ENCODE measurements at places on chromosomes 11 and 22.

GRCh38 chr11:3135481-3136440 lies 29.3 kb downstream of the OSBPL5 start:
- no peak for DNase-seq

DNA sequence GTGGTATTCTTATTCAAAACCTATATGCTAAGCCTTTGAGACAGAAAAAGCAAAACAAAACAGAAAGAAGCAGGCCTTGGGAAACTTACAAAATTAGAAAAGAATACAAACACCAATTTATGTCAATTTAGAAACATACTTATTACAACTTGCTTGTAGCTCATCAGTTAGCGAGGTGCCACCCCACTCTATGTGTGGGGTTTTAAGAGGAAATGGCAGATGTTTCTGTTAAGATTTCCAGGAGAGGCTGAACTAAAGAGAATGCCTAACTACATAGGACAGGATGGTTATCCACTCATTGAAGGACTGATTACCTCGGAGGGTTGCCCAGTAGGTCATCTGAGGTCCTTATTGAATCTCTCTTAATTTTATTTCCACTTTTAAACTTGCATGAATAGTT lies 302.0 kb downstream of the ETS1 start:
- DNase-seq = no peak

DNA sequence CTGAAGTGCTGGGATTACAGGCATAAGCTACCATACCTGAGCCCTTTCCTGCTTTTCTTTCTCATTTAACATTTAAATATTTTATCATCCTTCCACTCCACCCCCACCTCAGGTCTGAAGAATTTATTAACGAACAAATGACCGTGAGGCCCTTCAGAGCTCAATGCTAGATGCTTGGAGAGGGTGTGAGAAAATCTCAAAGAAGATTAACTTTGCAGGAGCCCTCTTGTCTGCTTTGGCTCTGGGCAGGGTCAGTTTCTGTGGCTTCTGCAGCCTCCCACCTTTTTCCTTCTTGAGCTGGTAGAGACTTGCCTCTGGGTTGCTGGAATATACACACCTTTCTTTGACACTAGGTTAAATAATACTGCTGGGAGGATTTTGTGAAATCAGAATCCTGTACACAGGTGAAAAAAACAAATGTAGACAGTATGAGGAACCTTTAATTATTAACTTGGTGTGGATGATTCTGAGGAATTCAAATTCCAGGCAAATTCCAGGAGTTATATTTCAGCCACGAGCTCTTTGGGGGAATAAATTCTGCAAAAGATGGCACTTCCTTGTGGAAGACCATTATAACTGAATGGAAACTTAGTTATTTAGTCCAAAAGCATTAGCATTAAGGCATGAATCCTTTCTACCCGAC lies 3.4 kb upstream of the ZBTB44 start:
- DNase-seq = no peak

GRCh38 chr11:101707477-101707876 lies 123.7 kb upstream of the TRPC6 start:
- no peak for DNase-seq

- DNase-seq = no peak
Measured at GRCh38 chr22:26845021-26845743, 187.8 kb downstream of the MIAT start.

GRCh38 chr11:19474954-19475721 lies 234.4 kb upstream of the E2F8 start:
- DNase-seq = no peak

DNA sequence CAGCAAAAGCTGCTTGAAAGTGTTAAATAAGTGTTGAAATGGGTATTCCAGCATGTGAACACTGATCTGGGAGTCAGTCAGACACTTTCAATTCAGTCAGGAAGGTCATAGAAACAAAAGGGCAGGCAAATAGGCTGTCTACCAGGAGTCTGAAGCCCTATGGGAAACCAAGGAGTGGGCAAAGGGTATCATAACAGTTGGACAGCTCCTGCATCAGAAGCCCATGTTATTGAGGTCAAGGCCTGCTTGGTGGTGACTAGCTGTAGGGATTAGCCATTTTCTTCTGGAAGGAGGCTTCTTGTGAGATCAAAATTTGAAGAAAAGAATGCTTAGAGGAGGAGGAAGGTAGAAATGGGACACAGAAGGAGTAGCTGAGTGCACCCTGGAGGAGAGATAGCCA lies 97.3 kb downstream of the STIM1 start:
- DNase-seq = no peak

DNA sequence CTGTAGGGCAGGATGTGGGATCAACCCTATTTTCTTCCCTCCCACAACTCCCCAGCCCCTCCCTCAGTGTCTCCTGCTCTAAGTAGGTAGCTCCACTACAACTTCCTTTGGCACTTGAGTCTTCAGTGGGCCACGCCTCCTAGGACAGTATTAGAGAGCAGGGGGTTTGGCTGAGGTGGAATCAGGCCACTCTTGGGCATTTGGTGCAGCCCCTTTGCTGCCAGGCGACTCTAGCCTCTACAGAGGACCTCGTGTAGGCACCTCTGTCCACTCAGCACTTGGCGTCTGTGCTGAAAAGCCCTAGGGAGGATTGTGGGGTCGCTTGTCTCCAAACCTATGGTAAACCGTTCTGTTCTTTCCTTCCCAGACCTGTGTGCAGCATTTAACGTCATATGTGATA lies 2.7 kb downstream of the FADD start:
- DNase-seq = no peak

GRCh38 chr11:79259800-79260199 lies 181.0 kb downstream of the TENM4 start:
- no peak for DNase-seq

DNA sequence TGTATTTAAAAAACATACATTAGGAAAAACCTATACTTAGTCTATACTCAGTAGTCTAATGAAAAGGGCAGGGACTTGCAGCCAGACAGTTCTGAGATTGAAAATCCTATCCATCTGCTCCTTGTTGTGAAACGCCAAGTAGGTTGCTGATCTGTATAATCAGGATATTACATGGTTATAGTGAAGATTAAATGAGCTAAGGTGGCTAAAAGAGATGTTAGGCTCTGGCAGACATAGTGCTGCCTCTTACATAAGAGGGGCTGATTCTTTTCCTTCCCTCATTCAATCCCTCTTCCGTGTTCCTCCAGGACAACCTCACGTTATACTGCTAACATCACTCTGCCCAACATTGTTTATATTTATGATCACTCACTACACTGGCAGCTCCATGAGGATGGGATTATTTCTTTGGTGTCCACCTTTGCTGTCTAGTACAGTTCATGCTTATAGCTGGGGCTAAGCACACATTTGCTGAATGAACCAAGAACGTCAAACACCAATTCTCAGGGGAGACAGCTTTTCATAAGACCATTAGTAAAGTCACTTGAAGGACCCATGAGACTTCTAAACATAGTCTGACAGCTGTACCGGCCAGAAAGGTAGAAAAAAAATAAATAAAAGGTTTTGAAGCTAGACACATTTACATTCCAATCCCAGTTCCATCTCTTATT lies 46.3 kb downstream of the GAB2 start:
- DNase-seq = peak; percentile 10

DNA sequence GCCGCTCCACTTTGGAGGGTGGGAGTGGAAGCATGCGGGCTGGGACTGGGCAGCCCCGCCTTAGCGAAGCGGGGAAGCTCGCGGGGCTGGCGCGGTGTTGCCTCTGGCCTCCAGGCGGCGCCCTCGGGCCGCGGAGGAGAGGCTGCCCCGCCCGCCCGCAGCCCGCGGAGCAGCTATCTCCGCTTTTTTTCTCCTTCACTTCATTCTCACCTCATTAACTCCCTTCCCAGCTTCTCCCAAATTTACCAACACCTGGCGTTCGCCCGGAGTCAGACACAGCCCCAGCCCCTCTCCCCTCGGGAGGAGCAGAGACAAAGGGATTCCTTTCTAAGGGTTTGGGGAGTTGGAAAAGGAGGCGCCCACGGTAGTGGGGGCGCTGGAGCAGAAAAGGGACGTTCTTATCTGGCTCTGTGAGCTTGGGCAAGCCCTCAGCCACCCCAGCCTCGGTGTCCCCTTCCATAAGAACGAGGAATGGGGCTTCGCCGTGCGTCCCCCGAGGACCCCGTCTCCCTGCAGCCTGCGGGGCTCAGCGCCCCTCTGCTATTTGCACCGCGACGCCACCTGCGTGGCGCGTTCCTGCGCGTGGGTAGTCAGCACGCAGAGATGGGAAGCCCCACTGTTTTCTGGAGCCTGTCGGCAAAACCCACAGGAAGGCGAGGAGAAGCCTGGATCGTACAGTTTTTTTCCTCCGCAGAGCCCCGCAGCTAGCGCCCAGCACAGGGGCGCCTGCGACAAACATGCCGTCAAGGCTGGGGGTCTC lies 1.5 kb upstream of the WNT11 start:
- peak; percentile 85 for DNase-seq

DNA sequence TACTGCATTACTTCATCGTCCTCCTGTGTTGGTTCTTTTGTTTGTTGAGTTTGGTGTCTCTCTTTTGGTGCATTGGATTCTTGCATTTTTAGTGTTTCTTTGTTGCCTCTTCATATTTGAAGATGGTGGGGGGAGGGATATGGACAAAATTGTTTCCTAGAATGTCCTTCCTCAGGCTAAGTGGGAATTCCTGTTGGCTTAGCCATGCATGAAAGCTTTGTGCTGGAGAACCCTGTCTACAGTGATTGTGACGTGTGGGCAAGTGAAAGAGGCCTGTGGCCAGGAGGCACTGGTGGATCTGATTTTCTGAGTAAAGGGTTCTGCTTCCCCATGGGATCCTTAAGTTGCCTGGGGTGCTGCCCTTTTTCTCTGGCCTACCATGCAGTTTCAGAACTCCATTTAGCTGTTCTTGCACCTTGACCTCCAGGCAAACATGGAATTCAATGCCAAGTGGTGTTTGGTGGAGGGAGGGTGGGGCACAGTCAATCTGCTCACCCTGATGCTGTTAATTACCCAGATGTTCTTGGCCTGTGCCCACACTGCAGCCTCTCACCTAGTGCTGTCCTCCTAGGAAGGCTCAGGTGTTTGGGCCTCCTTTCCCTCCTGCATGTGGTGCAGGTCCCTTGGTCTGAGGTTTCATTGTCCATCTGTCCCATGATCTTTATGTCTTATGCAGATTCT lies 46.3 kb upstream of the SLC22A12 start:
- DNase-seq = no peak

- DNase-seq = no peak
Measured at GRCh38 chr11:60821827-60822599, 19.9 kb upstream of the CCDC86 start.

DNA sequence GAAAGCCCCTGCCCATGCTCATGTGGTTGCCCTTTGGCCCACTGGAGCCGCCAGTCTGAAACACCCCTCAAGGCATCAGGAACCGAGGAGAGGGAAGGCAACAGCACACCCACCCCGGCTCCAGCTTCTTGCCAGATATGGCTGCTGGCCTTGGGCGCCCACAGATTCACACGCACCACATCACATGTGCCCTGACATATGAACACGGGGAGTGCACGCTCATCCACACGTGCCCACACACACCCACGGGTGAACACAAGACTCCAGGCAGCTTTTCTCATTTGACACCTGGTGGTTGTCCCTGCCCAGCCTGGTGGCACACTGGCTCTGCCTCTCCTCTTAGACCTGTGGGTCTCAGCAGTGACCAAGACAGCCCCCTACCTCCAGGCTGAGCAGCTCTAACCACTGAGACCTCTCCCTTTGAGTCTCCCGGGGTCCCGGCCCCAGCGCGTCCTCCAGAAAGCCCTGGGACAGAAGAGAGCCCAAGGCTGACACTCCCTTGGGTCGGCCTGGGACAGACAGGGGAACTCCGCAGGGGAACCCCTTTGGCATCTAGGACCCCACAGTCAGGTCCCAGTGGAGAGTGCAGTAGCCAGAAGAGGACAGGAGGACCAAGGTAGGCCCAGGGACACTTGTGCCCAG lies 2.7 kb upstream of the MAPK12 start:
- DNase-seq = no peak

- no peak for DNase-seq
Measured at GRCh38 chr22:50622723-50623327, 5.1 kb downstream of the ARSA start.

DNA sequence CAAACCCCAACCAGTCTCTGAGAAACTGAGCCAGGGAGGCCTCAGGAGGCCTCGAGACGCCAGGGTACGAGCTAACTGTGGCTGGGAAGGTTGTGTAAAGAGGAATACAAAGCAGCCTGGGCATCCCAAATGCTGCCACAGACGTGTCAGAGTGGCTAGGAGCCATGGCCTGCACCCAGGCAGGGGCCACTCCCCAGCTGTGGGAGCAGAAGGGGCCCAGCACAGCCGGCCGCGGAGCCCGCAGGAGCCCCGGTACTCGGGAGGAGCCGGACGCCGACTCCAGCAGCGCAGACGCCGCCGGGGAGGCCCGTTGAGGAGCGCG lies 349.8 kb upstream of the B3GAT1 start:
- DNase-seq = no peak

DNA sequence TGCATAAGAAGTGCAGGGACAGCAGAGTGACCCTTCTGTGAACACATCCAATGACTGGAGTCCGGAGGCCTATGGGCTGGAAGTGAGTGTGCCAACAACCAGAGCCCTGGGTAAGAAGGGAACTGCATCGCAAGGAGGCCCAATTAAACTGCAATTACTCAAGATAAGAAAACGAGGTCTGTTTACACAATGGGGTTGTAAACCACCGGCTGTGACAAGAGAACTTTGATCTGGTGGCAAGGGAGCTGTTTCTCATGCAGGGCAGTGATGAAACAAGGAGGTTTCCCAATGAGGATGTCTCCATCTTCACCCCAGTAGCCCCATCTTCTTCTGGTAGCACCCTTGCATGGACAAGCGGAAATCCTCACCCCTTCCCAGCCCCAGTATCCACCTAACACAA lies 21.5 kb downstream of the ETS1 start:
- no peak for DNase-seq

DNA sequence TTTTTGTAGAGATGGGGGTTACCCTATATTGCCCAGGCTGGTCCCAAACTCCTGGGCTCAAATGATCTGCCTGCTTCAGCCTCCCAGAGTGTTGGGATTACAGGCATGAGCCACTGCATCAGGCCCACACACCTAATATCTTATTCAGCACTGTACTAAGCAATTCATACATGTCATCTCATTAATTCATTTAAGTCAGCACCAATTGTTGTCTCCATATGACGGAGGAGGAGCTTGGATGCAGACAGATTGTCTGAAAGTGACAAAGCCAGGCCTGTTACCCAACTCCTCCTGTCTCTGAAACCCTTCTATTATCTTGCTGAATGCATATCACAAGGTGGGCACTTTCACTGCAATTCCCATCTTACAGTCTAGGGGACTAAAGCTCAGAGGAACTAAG lies 57.5 kb upstream of the ALX4 start:
- no peak for DNase-seq

DNA sequence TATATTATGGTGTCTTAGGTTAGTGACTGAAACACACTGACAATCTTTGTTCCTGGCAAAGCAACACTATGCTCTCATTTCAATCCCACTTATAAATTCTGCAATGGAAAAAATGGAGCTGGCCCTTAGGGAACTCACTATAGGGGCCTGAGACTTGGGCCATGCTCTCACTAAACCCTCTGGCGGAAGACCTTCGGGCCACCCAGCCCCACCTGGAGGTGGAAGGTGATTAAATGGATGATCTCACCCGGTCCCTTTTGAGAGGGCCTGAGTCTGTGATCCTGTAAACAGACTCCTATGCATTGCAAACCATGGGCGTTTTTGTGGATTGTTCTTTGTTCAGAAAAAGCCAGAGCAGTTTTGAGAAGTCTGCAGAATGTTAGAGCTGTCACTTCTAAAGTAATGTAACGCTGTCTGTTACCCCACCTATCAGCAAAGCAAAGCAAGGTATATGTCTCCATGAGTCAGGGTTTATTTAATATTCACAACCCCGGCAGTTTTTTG lies 17.0 kb upstream of the CDON start:
- no peak for DNase-seq

All from germinal center (tissue), 1 donor.